ENCODE measurements at places on chromosomes 16 and 17. TPM values are rescaled to one million over a fixed set of nuclear protein-coding genes. Genes with fewer than 3 reads are reported as not detected.

The KCNAB3 gene
- 0.69 TPM for total RNA-seq

The CTF1 gene
- total RNA-seq = 0.67 TPM

The ASGR2 gene
- not detected for total RNA-seq

The DNAI2 gene
- not detected for total RNA-seq

The UMOD gene
- not detected for total RNA-seq
